NCI-H460 (cell line): ENCODE measurements at places on chromosomes 4 and X. TPM values are rescaled to one million over a fixed set of nuclear protein-coding genes. Genes with fewer than 3 reads are reported as not detected.
A peak's percentile ranks its signal among the peaks of the same experiment; 100 is the strongest.

- DNase-seq = peak; percentile 4
Measured at GRCh38 chrX:49725401-49725800, 29.6 kb upstream of the PAGE1 start.

GRCh38 chr4:126087101-126087500 lies 772.3 kb downstream of the FAT4 start:
- no peak for DNase-seq

DNA sequence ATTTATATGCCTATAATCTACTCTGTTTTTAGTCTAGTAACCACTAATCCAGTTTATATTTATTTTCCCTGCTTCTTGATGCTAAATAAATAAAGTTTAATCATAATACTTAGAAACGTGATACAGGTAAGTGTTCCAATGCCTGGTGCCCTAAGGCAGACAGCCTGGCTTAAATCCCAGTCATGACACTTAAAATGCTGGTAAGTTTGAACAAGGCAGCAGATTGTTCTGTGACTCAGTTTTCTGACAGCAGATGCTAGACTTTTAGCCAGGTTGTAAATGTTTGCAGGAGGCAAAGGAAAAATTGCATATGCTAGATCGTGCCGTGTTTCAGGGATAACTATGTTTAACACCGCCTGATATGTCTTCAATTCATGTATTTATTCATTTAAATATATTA lies 2661.6 kb downstream of the PCDH7 start:
- DNase-seq = no peak

MAGEE2 gene
- total RNA-seq = not detected in 2 replicates

DNA sequence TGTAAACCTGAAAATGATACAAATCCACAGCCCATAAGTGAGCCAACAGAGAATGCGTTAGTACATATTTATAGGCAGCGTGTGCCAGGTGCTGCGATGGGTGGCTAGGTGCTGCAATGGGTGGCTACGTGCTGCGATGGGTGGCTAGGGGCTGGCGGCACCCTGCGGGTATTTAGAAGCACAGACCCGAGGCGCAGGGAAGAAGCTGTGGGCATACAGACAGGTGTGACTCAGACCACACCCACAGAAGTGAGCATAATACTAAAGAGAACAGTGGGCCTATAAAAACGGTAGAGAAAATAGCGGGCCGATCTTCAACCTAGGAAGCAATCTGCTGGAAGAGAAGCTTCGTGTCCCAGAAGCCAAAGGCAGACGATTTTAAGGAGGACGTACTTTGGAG lies 81.1 kb downstream of the FAT1 start:
- DNase-seq = no peak

DNA sequence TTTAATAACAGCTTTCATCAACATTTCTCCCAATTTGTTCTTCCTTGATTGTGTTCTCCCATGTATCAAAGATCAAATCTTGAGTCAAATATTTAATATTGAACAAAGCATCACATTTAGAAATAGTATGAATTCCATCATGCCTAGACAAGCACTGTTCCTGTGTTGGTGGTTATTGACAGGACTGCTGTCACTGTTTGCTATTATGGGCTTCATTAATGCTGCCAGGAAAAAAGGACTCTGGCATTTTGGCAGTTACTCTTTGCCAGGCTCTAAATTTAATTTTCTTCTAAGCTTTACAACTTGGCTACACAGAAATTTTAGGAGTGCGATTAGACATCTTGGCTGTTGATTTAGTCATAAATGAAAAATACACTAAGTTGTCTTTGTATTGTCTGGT lies 295.9 kb upstream of the NRK start:
- no peak for DNase-seq

DNA sequence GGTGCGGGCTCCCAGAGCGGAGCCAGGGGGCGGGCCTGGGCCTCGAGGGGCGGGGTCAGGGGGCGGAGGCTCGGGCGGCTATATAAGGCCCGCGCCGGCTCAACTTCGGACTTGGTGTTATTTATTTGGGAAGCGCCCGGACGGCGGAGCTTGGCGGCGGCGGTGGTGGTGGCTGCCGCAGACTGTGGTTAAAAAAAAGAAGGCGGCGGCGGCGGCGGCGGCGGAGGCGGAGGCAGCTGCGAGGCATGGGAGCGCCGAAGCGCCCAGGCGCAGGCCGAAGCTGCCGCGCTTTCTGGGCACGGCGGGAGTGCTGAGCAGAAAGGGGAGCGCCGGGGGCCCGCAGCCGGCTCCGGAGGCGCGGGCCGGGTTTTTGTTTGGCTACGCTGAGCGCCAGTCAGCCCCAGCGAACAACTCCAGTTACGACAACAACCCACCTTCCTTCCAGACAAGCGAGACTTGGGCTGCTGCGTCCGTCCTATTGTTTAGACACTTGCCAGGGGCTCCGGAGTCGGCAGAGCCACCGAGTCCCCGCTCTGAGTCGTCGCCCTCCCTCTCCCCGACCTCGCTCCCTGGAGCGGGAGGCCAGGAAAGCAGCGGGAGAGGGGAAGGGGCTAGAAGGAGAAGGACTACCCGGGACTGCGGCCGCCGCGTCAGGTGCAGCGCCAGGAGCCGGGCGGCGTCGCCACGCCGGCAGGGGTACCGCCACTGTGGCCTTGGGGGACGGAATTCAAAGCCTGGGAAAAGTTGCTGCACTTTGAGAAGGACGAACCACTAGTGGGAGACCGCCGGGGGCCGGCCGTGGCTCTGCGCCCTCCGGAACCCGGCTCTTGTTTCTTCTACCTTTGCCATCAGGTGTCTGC lies at the start of gene SLIT2:
Gene SLIT2, plus strand, starts transcription at position 110 of the 860 bp plus-strand sequence. CDS start 1,911 bp downstream, outside the sequence.
- DNase-seq = peak; percentile 19

DNA sequence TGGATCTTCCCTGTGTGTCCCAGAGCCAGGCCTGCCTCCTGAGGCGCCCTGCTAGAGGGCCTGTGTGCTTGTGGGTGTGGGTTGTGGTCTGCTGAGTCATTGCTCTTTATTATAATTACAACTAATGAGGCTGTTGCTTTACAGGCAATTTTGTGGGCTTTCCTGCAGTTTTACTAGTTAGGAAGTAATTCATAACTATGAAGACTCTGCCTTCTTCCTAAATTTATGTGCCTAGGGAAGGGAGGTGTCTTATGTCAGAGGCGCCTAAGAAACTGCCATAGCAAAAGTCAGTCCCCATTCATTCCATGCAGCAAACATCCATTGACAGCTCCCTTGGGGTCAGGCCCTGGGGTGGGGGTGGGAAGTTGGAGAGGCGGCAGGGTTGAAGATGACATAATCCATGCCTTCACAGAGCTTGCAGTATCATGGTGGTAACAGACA lies 359.2 kb downstream of the IDS start:
- DNase-seq = no peak

- DNase-seq = no peak
Measured at GRCh38 chrX:66015152-66015831, 24.6 kb downstream of the VSIG4 start.

DNA sequence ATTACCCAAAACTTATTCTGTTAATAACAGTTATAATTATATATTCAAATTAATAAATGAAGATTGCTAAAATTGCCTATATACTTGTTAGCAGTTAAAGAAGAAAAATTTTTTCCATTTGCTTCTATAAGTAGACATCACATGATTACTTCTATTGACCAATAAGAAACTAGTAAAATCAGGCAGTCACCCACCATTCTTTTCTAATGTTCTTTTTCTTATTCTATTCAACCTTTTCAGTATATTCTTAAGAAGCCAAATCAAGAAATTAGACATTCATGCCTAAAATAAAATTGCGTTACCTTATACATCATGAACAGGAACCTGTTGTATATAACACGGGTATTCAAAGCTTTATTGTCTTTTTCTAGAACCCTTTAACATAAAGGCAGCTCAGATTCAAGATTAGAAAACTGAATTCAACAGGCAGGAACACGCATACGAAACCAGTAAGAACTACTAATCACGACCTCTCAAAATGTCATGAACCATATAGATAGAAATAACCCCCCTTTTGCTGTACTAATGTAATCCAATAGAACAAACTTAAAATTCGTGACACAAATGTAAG lies 568.1 kb upstream of the DIPK2B start:
- no peak for DNase-seq

DNA sequence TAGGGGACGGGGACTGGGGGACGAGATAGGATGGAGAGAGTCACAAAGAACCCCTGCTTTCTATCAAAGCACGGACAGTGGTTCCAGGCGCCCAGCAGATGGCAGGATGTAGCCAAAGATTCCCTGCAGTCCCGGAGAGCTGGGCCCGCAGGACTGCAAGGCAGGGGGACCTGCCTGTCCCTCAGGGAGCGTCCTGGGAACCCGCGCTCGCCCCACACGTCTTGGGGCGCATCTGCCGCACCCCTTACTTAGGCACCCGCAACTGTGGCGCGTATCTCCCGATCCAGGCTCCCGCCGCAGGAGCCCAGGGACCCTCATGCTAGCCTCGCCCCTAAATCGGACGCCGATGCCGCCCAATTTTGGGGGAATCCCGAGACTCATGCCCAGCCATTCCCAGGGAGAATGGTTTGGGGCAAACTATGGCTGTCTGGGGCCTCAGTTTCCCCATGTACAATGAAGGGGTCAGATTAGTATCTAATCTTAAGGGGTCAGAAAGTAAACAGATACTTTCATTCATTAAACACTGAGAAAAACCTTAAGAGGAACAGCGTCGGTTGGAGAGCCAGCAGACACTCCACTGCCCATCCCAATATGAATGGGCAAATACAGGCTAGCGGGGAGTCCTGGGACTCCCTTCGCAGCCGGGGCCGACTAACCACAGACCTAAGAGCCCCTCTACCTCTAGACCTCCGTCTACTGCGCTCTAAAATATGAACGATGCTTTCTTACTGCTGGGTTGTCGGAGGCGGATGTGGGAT lies 581 bp upstream of the STK32B start:
- DNase-seq = peak; percentile 59

- no peak for DNase-seq
Measured at GRCh38 chr4:112341033-112341432, 43.9 kb downstream of the ALPK1 start.

- no peak for DNase-seq
Measured at GRCh38 chrX:103503853-103504207, 15.5 kb downstream of the RAB40A start.

DNA sequence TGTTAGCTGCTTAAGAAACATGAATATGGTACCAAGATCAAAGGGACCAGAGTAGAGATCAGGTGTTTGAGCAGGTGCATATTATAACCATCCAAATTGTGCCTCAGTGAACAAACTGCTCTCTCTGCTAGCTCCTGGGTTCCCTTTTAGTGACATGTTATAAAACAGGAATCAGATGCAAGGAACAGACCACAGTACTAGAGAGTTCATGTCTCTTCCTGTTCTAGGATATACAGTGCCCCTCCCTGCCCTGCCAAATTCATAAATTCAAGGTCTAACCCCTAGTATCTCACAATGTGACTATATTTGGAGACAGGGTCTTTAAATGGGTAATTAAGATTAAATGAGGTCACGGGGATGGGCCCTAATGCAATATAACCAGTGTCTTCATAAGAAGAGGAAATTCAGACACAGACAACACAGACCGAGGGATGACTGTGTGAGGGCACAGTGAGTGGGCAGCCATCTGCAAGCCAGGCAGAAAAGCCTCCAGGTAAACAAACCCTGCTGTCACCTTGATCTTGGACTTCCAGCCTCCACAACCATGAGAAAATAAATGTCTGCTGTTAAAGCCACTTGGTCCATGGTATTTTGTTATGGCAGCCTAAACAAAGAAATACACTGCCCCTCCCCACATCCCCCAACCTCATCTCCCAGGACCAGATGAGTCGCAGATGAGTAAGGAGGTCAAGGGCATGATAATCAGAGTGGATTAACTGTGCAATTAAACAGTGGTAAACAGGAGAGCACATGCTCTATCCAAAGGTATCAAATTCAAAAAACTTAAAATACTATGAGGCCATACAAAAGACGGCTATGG lies 82.5 kb downstream of the RBM47 start:
- DNase-seq = no peak

GRCh38 chr4:99891351-99891750 lies 2.9 kb downstream of the LAMTOR3 start:
- DNase-seq = no peak

- DNase-seq = no peak
Measured at GRCh38 chrX:115378471-115378870, 89.0 kb downstream of the LUZP4 start.

HMX1 gene
- 0.20 TPM in 1 of 2 replicates, not detected in the other for total RNA-seq

- DNase-seq = no peak
Measured at GRCh38 chr4:68499021-68499420, 51.8 kb downstream of the TMPRSS11E start.

DNA sequence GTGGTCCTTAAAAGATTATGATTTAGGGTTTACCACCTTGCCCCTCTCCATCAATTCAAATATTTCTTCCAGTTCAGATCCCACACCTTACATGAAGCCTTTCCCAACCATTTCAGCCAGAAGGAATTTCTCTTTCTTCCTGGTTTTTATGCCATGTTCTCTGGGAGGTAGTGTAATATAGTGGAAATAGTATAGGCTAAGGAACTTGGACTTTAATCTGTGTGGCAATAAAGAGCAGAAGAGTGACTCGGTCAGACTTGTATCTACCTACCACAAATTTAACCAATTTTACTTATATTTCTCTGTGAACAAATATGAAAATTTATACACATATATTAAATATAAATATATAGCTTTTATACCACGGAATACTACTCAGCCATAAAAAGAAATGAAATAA lies 18.4 kb upstream of the CISD2 start:
- no peak for DNase-seq

QRFPR gene
- not detected in 2 replicates for total RNA-seq

USP51 gene
- total RNA-seq = 0.49 and 0.67 TPM in 2 replicates

DNA sequence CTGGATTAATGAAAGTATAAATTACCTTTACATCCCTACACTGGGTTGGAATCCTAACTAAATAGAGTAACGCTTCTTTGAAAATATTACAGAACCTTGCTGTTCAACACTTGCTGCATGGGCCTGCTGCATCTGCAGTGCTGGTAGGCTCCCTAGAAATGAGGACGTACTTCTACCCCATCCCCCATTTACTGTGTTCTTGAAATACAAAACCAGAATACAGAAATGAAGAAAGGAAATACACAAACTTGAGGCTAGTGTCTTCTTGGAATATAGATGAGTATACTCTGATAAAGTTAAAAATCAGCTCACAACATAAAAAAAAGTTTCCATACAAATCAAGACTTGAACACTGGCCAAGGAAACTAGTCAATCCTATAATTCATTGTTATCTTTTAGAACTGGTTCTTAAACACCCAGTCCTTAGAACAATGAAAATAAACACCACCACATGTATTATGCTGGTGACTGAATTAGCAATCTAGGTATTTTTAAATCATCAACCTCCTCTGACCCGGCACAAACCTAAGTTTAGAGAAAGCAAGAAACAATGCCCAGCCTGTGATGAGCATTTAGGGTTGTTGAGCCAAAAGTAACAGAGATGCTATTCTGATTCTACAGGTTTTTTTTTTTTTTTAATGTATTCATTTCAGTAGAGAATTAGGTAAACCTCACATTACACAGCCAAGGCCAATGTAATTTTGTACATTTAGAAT lies 49.7 kb downstream of the ATP8A1 start:
- DNase-seq = no peak
